IMR-90 (cell line): ENCODE measurements at places on chromosomes 4 and X. TPM values are rescaled to one million over a fixed set of nuclear protein-coding genes. Genes with fewer than 3 reads are reported as not detected.

Gene HSFX1
- total RNA-seq = under 0.01 and 0.18 TPM in 2 replicates

Gene TSPAN6
- total RNA-seq = 20.1 and 36.1 TPM in 2 replicates

Gene HERC5
- total RNA-seq = under 0.01 TPM in 2 replicates

Gene TRIM60
- total RNA-seq = not detected in 2 replicates

Gene HS3ST1
- not detected in 2 replicates for total RNA-seq

Gene CCDC149
- 7.0 and 8.3 TPM in 2 replicates for total RNA-seq

Gene CT45A2
- not detected in 2 replicates for total RNA-seq

Gene SMPX
- not detected in 2 replicates for total RNA-seq

Gene SERPINA7
- total RNA-seq = not detected in 2 replicates

Gene PRDX4
- total RNA-seq = 194 and 226 TPM in 2 replicates

GRCh38 chrX:9677098-9677739, 88.4 kb downstream of the GPR143 start:
- peak; percentile 64 for DNase-seq

GRCh38 chr4:56102601-56103000, 153.9 kb downstream of the CEP135 start:
- no peak for DNase-seq

DNA sequence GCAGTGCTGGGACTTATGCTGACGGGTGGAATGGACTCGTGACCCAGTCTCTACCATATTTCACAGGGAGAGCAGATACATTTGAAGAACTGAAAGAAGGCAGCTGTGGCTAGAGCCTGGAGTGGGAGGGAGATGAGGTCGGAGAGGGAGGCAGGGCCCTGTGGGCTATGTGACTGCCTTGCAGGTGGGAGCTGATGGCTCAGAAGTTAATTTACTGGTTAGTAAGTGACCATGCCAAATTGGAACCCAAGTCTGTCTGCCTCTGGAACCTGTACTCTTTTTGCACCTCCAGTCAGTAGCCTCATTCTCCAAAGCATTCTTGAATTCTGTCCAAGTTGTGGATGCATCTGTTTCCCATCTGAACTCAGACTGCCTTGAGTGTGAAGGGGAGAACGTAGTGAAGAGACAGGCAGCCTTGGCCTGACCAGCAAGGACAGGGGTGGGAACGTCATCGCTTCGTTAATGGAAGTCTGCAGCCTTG, 92.3 kb downstream of the REPS2 start:
- DNase-seq = no peak

DNA sequence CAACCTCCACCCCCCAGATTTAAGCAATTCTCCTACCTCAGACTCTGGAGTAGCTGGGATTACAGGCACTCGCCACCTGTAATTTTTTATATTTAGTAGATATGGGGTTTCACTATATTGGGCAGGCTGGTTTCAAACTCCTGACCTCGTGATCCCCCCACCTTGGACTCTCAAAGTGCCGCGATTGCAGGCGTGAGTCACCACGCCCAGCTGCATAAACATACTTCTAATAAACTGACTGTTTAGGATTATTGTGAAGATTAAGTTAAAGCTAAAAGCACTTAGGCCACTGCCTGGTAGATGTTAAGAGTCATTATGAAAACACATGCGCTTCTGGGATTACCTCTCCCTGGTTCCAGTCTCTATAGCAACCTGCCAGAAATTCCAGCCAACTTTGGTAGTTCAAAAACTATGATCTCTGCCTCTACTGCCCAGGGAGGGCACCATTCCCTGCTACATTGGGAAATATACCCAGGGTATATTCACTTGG, 30.2 kb upstream of the GRIA3 start:
- no peak for DNase-seq

DNA sequence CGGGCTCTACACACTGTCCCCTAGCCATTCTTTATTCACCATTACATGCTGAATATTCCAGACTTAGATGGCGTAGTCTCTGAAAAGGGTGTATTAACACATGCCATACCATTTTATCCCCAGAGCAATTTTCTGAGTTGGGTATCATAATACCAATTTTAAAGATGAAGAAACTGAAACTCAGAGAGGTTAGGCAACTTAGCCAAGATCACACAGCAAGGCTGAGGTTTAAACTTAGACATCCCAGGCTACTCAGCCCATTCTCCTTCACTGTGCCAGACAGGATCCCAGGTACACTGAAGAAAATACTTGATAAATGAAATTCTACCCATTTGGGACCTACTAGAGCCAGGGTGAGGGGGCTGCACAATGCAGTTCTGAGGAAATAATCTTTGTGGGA, 67.4 kb upstream of the ARHGAP36 start:
- DNase-seq = no peak

- DNase-seq = peak; percentile 0
Measured at GRCh38 chr4:62709618-62710252, 1509.6 kb downstream of the ADGRL3 start.

GRCh38 chr4:38523524-38524448, 140.2 kb upstream of the KLF3 start:
- no peak for DNase-seq

DNA sequence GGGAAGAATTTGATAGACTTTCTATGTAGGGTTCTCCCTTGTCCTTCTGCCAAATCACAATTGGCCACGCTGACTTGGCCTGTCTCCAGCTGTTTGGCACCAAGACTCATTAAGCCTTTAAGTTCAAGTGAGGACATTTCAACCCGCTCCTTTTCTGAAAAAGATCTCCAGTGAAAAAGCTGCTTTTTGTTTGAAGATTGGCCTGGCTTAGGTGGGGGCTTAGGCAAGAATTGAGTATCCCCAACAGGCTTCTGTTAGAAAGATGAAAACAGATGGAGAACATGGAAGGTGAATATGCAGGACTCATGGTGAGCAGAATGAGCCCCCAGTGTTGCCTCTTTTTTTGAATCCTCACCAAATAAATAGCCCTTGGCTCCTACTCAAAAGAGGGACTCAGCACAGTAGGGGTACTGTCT, 28.5 kb upstream of the LIMCH1 start:
- DNase-seq = no peak

DNA sequence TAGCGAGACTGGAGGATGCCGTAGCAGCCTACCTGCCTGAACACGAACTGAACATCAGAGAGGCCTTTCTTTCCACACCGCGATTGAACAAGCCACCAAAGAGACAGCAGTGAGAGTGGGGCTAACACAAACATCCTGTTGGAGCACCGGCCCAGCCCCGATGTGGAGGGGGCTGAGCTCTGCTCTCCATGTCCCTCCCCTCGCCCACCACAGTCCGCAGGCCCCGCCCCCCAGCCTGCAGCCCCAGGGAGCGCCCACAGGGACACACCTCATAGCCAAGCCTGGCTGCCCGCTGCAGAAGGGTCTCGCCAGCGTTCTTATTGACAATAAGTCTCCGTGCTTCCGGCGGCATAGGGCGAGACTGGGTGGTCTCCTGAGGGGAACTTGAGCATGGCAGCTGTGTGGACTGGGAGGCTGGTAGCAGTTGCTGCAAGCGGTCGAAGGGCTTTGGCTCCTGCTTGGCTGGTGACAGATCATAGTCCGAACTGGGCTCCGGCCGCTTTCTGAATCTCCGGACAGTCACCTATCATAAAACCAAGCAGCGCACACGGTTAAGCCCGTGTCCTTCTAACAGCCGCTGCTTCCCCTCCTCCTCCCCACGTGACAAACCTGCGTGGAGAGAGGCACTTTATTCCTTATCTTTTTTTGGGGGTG, 35.8 kb downstream of the BCOR start:
- no peak for DNase-seq

DNA sequence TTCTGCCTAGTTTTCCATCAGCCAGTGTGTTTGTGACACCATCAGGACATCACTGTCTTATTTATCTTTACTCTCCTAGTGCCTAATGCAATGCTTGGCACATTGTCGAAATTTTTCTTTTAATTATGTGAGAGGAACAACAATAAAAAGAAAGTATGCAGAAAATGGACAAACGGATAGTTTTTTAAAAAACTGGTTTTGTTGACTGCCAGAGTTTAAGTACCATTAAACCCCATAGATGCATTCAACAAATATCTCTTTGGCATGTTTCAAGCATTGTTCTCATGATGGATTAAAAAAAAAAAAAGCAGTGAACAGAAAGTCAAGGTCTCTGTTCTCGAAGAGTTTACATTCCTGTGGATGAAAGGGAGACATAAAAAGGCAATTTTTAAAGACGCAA, 398.4 kb downstream of the PPP3CA start:
- DNase-seq = no peak

DNA sequence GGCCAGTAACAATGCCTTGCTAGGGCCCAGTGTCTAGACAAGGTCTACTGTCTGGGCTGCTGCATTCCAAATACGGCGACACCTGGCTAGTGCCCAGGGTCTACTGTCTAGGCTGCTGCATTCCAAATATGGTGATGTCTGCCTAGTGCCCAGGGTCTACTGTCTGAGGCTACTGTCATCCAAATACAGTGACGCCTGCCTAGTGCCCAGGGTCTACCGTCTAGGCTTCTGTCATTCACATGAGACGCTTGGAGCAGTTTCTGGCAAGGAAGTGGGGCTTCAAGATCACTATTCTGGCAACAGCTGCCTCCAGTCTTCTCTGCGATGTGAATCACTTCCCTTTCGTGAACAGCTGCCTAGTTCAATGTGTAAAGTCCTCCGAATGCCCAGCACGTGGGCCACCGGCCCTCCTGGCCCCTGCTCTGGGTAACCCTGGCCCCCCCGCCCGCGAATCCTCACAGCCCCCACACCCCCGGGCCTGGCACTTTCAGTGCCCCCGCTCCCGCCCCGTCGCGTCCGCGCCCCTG, 12.7 kb downstream of the ACOX3 start:
- peak; percentile 33 for DNase-seq

GRCh38 chr4:107603430-107603829, 116.6 kb downstream of the PAPSS1 start:
- DNase-seq = peak; percentile 54
